Stimulated activated CD8-positive, alpha-beta memory T cell treated with anti-CD3 and anti-CD28 coated beads, Interleukin-4, amount 100 ng/mL, for 1 hour (primary cell): ENCODE measurements at places on chromosomes 12 and 14.

DNA sequence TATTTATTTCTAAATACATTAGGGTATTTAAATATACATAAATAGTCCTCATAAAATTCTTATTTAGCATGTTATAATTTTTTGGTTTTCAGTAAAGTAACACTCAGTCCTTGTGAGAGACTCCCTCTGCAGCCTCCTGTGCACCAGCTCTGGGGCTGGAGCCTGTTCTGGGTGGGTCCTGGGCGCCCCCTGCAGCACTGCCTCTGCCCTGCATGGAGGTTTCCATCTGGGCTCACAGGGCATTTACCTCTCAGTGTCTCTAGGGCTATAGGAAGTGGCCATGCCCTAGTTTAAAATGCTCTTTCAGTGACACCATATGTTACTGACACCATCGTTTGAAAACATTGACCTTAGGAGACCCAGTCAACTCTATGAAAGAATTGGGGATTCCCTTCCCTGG lies 1155.2 kb downstream of the TMEM121 start:
- no peak for DNase-seq

GRCh38 chr12:2083561-2083960 lies 30.8 kb downstream of the CACNA1C start:
- DNase-seq: no peak

- no peak for DNase-seq
Measured at GRCh38 chr14:75279153-75279762, 630 bp downstream of the FOS start.

DNA sequence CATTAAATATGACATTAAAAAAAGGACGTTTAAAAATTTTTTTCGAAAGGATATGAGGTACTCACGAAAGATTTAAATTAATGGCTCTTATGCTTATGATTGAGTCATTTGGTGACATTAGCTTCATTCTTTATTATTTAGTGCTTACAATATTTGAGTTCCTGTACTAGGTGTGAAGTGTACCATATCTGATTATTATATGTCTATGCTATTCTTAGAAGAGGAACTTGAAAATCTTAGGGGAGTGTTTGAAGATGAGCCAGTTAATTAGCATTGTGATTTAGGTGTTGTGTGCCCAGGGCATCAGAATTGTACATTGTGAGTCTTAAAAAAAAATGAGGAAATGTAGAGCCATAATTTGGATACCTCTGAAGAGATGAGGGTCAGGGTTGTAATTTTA lies 118.6 kb downstream of the FUT8 start:
- no peak for DNase-seq

DNA sequence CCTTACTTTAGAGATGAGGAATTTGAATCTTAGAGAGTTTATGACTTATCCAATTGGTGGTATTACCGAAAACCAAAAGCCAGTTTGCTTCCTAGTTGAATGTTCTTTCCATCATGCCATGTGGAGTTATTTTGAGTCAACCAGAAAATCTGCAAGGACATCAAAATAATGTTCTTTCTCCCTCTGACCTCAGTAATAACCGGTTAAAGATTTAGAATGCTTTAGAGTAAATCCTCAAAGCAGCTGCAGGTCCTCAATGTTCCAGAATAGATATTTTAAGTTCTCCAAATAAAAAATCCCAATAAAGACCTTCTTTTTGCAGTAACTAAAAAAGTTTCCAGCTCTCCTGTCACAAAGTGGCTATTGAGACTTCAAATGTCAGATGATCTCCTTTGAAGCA lies 396.6 kb downstream of the ADAMTS20 start:
- no peak for DNase-seq

DNA sequence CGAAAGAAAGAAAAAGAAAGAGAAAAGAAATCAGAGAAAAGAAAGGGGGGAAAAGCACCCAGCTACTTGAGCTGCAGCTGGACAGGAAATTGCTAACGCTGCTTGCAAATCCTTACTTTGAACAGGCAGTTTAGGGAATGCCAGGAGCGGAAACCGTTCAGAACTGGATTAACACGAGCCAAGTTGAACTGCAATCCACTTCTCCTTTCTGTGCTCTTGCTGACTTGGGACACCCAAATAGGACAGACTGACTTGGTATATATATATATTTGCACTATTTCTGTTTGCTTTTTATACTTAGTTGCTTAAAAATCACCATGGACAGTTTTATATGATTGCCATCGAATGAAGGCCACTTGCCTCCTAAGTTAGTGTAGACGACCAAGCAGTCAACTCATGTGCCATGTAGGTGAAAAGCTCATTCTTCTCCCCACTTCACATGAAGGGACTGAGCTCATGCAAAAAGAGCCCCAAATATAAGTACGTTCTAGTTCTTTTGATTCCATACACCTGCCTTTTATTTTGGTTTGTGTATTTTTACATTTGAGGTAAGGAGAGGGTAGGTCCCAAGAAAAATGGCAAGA lies 5.5 kb downstream of the DUSP6 start:
- no peak for DNase-seq

DNA sequence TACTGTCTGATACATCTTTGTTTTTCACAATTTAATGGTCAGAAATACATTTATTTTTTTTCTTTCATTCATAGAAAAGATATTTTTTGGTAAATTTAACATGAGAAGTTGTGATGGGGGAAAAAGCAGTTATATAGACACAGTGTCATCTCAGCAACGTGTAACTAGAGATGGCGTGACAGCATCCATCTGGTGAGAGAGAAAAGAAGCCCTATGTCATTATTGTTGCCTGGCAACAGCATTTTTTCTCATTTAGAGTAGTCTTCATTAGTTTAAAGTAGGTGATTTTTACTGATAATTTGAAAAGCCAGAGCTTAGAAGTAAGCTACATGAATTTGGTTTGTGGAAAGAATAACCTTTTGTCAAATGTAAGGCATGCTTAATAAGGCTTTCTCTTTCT lies 128.6 kb downstream of the ACSS3 start:
- DNase-seq: no peak

- no peak for DNase-seq
Measured at GRCh38 chr12:52823761-52824450, 10.0 kb upstream of the KRT4 start.

- DNase-seq: no peak
Measured at GRCh38 chr14:86296173-86296572, 766.2 kb downstream of the FLRT2 start.

- peak; percentile 20 for DNase-seq
Measured at GRCh38 chr14:91311284-91311662, 66.8 kb upstream of the GPR68 start.

GRCh38 chr14:96507723-96508122 lies 5.5 kb downstream of the PAPOLA start:
- DNase-seq: no peak

DNA sequence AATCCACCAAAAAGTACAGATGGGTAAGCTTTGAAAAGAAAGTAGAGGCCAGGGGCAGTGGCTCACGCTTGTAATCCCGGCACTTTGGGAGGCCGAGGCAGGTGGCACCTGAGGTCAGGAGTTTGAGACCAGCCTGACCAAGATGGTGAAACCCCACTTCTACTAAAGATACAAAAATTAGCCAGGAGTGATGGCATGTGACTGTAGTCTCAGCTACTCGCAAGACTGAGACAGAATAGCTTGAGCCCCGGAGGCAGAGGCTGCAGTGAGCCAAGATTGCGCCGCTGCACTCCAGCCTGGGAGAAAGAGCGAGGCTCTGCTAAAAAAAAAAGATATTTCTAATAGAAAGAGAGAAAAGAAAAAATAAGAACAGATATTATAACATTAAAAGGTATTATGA lies 134.2 kb upstream of the SLCO1C1 start:
- no peak for DNase-seq

GRCh38 chr14:73426877-73427276 lies 31.5 kb downstream of the NUMB start:
- DNase-seq: no peak

DNA sequence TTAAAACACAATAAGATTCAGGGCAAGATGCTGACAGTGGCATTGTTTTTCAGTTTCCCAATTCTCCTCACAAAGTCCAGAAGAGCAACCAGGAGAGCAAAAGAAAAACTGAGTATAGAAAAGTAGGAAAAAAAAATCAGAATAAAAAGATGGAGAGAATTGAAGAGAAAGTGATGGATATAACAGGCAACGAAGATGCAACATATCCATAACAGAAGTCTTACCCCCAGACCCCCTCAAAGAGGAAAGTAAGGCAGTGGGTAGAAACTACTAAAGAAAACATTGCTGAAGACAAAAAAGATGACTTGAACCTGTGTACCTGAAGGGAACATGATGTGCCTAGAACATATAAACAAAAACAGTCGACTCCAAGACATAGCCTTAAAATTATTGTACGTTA lies 10.6 kb downstream of the TCL1A start:
- DNase-seq: no peak
